ENCODE measurements at places on chromosomes 16 and 17. TPM values are rescaled to one million over a fixed set of nuclear protein-coding genes. Genes with fewer than 3 reads are reported as not detected.

GRCh38 chr17:32461853-32462617 lies 17.7 kb downstream of the PSMD11 start:
- DNase-seq = peak; percentile 32

DNA sequence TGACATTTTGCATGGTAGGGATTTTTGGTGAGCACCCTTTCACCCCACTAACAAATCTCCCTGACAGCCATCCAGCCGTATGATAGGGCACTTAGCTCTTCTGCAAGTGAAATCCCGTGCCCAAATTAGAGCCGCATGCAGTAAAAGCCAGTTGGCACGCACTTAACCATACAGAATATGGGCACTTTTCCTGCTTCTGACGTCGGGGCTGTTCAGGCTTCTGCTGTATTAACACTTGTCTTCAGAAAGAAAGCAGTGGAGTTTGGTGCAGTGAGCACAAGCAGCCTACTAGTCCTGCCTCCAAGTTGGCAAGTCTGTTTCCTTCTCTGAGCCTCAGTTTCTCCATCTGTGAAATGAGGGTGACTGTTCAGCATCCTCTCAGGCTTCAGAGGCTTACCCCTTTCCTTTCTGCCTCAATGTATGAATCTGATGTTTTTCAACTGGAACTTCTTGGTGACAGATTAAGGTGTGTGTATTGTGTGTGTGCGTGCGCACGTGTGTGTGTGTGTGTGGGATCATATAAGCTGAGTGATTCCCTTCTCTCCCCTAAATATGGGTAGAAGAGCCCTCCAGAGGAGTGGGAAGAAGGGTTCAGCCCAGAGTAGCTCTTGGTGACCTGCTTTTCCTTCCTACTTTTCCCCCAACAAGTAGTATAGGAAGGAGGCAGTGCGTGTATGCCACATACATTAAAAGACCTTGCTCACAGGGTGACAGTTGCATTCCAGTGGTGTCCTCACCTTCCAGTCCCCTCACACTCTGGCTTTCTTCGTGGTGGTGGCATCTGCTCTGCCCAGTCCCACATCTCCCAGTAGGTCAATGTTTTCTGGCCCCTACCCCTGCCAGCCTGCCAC lies 19.0 kb downstream of the IGF2BP1 start:
- DNase-seq = no peak

GRCh38 chr17:39688475-39688835 lies 598 bp upstream of the PGAP3 start:
- no peak for DNase-seq

The ACSM2B gene
- not detected for total RNA-seq

- no peak for DNase-seq
These were observed 9.1 kb upstream of the METTL9 start for GRCh38 chr16:21590287-21590686.

The MRPL58 gene
- 16.7 TPM for total RNA-seq

The MRPL10 gene
- total RNA-seq = 93.2 TPM

GRCh38 chr16:14324581-14324980 lies 253.5 kb downstream of the MRTFB start:
- no peak for DNase-seq

The USP6 gene
- 2.2 TPM for total RNA-seq

- DNase-seq = no peak
These were observed 4.5 kb upstream of the ZC3H7A start for GRCh38 chr16:11801481-11802021.

- no peak for DNase-seq
These were observed 3.8 kb downstream of the TNRC6C start for GRCh38 chr17:77962348-77962747.

GRCh38 chr17:82323514-82324234 lies 6.3 kb upstream of the CD7 start:
- no peak for DNase-seq

The C16orf96 gene
- 0.27 TPM for total RNA-seq

The CFDP1 gene
- 10.8 TPM for total RNA-seq

- no peak for DNase-seq
These were observed at the start of gene ARHGDIG for GRCh38 chr16:280552-280951. TSS of gene ARHGDIG (plus strand) at chr16:280591. CDS start at chr16:280681, 90 bp downstream.

The SCNN1B gene
- not detected for total RNA-seq

DNA sequence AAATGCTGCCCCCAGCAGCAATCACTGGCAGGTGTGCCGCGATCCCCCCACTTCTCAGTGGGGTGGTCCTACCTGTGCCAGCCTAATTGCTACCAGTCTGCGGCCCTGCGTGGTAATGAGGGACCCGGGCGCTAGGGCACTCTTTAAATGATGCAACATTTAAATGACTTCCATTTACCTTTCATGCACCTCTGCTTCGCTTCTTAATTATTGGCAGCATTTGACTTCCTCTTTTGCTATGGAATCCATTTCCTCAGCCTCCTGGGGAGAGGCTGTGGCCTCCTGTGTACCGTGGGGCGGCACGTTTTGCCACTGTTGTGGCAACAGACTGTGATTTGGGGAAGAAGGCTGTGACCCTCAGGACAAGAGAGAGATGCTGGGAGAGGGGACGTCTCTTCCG lies 86.1 kb downstream of the RPA1 start:
- DNase-seq = peak; percentile 76

The PMP22 gene
- 2.4 TPM for total RNA-seq

GRCh38 chr17:74497471-74497870 lies 31.0 kb downstream of the CD300A start:
- no peak for DNase-seq

- peak; percentile 71 for DNase-seq
These were observed 9.8 kb downstream of the PGS1 start for GRCh38 chr17:78387977-78388941.

- no peak for DNase-seq
These were observed 7.3 kb downstream of the THRA start for GRCh38 chr17:40069751-40070708.

The TLCD3A gene
- 12.7 TPM for total RNA-seq

DNA sequence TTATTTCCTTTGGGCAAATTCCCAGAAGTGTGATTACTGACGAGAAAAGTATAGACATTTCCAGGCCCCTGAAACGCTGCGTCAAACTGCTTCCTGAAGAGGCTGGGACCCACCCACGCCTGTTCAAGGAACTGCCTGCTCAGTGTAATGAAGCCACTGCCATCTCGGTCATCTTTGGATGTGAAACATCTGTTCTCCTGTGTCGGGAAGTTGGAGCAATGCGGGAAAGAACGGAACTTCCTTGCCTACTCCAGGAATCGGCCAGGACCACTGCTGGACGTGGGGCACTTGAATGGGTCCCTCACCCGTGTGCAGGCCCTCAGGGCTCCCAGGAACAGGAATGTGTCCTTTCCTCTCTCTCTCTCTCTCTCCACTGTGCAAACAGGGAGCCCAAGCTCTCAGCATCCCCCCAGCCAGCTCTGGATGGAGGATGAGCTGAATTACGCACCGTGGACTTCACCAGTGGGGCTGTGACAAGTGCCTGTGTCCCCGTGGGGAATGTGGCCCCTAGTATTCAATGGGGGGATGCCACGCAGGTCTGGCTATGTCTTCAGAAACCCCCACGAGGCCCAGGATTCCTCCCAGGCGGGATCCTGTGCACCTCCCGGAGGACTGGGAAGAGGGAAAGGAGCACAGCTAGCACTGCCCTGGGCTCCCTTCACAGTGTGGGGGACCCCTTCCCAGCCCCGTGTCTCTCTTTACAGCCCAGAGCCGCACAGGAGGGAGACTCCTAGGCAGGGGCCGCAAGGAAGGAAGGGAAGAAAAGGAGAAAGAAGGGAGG lies 18.3 kb upstream of the LITAF start:
- DNase-seq = no peak

- no peak for DNase-seq
These were observed 8.3 kb downstream of the TEX2 start for GRCh38 chr17:64254755-64255154.

DNA sequence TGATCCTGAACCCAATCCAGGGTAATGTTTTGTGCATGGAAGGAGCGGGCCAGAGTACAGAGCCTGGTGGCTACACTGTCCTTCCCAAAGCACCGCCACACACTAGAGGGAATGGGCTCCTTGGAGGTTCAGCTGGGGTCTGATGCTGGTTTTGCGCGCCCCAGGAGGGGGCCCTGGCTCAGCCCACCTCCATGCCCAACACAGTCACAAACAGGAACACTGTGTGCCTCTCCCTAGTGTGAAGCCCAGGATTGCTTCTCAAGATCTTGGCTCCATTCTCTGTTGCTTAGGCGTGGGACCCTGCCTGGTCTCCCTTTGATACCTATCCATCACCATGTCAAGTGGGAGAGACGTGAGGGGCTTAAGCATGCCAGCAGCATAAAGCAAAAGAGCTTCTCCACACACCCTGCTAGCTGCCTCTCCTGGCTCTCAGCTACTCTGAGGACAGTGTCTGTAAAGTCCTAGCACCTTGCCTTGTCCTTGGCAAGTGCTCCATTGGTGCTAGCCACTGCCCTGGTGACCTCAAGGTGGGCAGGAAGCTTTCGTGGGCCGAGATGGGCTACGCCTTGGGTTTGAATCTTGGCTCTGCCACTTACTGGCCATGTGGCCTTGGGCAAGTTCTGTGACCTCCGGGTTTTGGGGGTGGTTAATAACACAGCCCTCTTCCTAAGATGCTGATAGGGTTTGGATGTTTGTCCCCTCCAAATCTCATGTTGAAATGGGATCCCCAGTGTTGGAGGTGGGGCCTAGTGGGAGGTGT lies 122.2 kb downstream of the C16orf78 start:
- DNase-seq = no peak

The CCDC47 gene
- 25.3 TPM for total RNA-seq

DNA sequence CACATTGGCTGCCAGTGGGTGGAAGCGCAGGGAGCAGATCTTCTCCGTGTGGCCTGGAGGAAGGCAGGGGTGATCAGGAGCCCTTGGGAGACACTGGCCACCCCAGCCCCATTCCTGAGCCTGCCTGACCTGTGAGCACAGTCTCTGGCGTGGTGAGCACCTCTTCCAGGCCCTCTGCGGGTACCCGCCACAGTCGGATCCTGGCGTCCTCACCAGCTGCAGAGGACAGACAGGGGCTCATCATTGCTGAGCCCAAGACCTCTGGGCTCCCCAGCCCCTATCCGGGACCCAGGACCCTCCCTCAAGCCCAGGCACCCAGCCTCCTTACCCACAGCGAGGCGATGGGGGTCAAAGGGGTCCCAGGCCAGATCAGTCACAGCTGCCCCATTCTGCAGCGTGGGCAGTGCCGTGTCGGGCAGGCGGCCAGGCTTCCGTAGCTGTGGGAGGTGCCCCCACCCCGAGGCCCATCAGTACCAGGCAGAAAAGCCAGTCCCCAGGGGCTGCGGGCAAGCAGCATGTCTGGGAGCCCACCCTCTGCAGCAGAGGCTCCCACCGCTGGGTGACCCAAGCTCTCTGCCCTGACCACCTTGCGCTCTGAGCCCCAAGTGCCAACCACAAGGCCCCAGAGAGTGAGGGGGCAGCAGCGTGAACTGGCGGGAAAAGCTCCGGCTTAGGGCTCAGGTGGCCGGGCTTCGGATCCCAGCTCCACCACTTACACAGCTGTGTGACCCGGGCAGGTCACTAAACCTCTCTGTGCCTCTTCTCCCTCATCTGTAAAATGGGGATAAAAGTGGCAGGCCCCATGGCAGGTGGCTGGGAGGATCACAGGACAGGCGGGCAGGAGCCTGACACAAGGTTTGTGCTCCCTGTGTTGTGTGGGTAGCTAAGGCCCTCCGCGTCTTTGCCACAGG lies 10.2 kb upstream of the PAM16 start:
- DNase-seq = no peak

- DNase-seq = no peak
These were observed 983.2 kb downstream of the CDH11 start for GRCh38 chr16:64138621-64139020.

DNA sequence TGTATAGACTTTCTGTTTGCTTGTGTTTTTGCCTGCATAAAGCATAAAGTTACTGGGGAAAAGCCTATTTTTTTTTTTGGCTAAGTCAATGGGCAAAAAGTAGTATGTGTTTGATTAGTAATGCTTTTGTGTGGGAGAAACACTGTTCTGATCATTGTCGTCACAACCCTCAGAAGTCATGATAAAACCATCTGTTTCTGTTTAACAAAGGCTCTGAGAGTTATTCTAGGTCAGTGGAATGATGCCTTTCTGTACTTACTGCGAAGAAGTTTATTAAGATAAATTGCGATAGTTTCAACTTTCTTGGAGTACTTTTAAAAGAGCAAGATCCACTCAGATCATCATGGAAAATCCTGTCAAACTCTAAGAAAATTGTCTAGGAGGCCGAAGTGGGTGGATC lies 80.9 kb downstream of the PRKCA start:
- DNase-seq = no peak

GRCh38 chr16:426906-427249 lies 1.4 kb downstream of the RAB11FIP3 start:
- DNase-seq = no peak

GRCh38 chr16:21265104-21265837 lies 12.8 kb downstream of the CRYM start:
- DNase-seq = no peak

The C16orf89 gene
- not detected for total RNA-seq

GRCh38 chr16:57791893-57792461 lies 10.3 kb downstream of the KIFC3 start:
- DNase-seq = no peak

The TP53TG3F gene
- not detected for total RNA-seq

The CCDC200 gene
- total RNA-seq = 0.27 TPM

The YPEL2 gene
- total RNA-seq = 11.8 TPM

GRCh38 chr16:73399486-73399885 lies 351.6 kb upstream of the ZFHX3 start:
- no peak for DNase-seq

GRCh38 chr17:44200478-44201155 lies 933 bp upstream of the ATXN7L3 start:
- DNase-seq = no peak

DNA sequence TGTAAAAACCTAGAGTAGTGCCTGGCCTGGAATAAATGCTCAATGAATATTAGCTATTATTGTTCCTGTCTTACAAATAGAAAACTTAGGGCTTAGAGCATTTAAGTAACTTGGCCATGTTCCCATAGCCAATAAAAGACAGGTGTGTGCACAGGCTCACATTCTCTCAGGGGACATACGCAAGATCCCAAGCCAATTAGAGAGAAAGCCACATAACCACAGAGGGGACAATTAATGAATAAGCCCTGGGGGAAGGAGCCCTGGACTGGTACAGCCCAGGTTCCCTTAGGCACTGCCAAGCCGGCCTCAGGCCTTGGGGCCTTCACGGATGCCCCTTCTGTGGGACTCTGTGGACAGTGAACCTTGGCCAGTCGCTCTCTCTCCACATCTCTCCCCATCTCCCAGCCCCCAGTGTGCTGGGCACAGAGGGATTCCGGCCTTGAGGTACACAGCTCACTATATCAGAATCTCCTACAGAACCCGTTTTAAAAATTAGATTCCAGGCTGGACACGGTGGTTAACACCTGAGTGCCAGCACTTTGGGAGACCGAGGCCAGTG lies 27.3 kb upstream of the ABCC12 start:
- DNase-seq = no peak

GRCh38 chr16:1444730-1445517 lies 568 bp upstream of the CCDC154 start:
- DNase-seq = no peak

The CHST5 gene
- total RNA-seq = under 0.01 TPM

The ABI3 gene
- total RNA-seq = 0.54 TPM

The USP43 gene
- 3.8 TPM for total RNA-seq

GRCh38 chr16:50674831-50675230 lies 6.3 kb downstream of the SNX20 start:
- no peak for DNase-seq

The NEURL4 gene
- 37.4 TPM for total RNA-seq
